ENCODE measurements at places on chromosomes 3 and 15.

DNA sequence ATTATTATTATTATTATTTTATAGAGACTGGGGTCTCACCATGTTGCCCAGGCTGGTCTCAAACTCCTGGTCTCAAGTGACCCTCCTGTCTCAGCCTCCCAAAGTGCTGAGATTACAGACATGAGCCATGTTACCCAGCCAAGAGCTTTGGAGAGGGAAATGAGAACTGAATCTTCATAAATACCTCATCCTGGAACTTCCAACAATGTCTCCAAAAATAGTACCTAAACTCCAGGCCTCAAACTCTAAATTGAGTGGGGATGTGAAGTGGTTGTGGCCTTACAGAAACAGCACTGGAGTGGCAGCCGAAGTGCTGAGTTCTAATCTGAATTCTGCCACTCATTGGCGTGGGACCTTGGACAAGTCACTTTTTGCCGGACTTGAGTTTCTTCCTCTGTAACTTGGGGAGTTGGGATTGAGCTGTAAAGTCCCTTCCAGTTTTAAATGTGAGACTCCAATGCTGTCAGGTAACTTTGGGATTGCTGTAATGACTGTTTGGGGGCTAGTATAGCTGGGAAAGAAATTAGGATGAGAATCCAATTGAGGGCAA is 10.0 kb upstream of the SRP14 start:
- DNase-seq = no peak

- no peak for DNase-seq
Observed at GRCh38 chr15:39587731-39588530, 7.1 kb downstream of the THBS1 start.

DNA sequence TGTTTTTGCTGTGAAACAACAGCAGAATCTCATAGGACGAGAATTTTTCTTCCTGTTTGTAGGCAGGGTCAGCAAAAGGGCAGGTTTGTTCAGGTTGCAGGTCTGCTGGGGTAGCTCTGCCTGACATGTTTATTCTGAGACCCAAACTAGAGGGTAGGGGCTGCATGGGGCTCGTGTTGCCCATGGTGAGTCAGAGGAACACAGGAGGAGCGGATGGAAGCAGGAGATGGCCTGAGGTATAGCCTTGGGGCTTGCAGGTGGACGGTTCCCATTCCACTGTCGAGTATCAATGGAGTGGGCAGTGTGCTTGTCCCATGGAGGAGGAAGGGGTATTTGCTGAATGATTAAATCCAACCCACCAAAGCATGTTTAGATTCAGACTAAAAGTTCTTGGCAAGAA is 138.9 kb downstream of the APBA2 start:
- no peak for DNase-seq

GRCh38 chr3:184578822-184579221 is 17.2 kb downstream of the EPHB3 start:
- no peak for DNase-seq

- peak; percentile 84 for DNase-seq
Observed at GRCh38 chr3:50088725-50089608, at the start of gene RBM5. Gene RBM5 (plus strand): TSS chr3:50088919. CDS start chr3:50090435, 1,516 bp downstream.

GRCh38 chr3:47006145-47006651 is 26.7 kb downstream of the NBEAL2 start:
- no peak for DNase-seq

GRCh38 chr15:70077188-70078147 is 20.2 kb downstream of the TLE3 start:
- no peak for DNase-seq

DNA sequence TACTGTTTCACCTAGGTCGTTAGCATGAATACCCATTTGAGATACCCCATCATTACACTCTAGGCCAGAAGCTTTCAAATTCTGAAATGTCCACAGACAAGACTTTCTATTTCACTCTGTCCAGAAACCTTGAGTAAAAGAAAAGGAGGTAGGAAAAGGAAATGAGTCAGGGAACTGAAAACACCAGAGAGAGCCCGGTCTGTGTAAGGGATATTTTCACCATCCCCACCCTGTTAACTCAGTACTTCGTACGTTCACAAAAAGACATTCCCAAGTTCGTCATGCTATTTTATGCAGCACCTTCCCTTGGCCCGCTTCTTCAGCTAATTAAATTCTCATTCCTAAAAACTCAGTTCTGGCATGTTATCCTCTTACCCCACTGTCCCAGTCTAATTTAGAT is 89.4 kb upstream of the SOX2 start:
- no peak for DNase-seq

DNA sequence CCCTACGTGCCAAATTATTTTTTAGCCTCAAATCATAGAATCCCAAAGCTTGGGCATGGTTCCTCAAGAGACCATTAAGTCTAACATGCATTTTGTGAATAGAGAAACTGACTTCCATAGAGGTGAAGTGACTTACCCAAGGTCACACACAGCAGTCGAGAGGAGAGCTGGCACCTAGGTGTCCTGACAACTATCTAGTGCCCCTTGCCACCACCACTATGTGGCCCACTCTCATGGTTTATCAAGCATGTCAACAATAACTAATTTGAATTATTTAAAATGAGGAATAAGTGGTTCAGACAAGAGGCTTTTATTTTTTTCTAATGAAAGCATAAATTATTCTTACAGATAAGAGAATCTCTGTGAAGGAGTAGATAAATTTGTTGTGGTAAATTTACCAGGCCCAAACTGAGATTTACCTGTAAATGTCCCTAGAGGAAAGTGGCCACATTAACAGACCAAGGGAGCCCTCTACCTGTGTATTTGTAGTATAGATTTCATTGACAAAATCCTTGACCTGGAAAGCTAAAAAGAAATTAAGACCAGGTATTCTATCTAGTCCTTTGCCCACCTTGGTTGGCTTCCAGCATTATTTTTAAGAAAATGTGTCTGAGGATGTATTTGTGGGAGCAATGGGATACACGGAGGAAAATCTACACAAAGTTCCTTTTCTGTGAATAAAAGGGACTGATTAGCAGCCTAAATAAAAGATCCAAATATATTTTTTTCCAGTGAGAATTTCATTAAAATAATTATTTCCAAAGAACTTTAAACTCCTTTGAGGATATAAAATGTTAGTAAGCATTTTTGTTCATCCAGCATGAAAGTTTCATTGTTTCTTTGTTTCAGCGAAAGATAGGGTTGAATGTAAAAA is 49.1 kb downstream of the IQCH start:
- peak; percentile 10 for DNase-seq

GRCh38 chr3:45730409-45731154 is 41.4 kb downstream of the SACM1L start:
- DNase-seq = no peak

GRCh38 chr3:158471639-158472294 is 99.2 kb upstream of the MLF1 start:
- DNase-seq = no peak

GRCh38 chr3:14317057-14317553 is 85.3 kb upstream of the SLC6A6 start:
- no peak for DNase-seq

- DNase-seq = no peak
Observed at GRCh38 chr15:29440541-29440940, 170.9 kb upstream of the NSMCE3 start.

GRCh38 chr15:78565951-78566774 is 843 bp downstream of the CHRNA5 start:
- DNase-seq = no peak

DNA sequence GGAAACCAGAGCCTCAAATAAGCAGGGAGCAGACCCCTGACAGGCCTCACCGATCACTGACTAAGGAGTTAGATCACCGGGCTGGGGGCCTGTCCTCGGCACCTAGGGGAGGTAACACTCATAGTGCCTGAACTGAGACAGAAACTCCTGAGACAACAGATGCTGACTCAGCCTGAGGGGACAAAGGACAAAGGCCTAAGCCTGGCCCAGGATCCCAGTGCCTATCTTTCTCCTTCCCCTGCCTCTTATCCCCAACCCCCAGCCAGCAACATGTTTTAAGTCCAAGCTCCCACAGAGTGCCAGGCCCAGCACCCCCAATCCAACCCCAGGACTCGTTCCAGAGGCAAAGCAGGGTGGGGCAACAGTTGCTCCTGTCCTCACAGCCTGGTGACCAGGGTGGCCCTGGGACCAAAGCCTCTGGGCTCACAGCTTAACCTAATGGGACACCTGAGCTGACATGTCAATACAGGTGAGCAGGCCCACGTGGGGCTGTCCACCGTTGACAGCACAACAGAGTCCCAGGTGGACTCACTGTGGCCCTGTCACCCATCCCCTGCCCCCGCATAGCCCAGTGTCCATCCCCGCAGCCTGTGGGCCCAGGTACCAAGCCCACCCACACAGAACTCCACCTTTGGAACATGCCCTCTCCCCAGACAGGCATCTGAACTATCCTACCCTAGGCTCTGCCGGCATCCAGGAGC is 37.4 kb downstream of the ADCY5 start:
- DNase-seq = no peak

- no peak for DNase-seq
Observed at GRCh38 chr3:38985581-38985980, 66.2 kb downstream of the SCN11A start.

DNA sequence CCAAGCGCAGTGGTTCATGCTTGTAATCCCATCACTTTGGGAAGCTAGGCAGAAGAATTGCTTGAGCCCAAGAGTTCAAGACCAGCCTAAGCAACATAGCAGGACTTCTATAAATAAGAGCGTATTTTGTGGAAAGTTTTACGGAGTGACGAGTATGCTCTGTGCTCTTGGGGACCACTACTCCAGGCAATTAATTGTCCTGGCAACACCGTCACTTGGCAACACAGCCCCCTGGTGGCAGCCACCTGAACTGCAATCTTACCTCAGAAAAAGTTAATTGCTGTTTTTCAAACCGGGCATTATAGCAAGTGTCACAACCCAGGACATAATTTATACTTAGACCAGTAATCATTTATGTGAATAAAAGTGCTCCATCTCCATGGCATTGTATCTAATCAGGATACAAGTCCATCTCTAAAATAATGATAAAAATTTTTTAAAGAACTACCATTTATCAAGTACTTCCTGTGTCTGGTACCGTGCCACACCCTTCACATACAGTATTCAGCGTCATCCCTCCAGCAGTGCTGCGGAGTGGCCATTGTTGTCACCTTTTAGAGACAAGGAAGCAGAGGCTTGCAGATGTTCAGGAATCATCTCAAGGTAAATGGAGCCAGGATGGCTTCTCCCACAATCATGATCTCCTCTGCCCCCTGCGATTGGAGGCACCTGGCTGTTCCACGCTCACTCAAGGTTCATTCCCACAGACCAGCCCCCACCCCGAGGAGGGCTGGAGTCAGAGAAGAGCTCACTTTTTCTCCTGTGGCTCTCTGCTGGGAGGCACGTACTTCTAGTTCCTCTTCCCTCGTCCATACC is 34.5 kb downstream of the PLA2G4D start:
- peak; percentile 46 for DNase-seq

GRCh38 chr3:53221345-53221744 is 34.5 kb downstream of the TKT start:
- no peak for DNase-seq

DNA sequence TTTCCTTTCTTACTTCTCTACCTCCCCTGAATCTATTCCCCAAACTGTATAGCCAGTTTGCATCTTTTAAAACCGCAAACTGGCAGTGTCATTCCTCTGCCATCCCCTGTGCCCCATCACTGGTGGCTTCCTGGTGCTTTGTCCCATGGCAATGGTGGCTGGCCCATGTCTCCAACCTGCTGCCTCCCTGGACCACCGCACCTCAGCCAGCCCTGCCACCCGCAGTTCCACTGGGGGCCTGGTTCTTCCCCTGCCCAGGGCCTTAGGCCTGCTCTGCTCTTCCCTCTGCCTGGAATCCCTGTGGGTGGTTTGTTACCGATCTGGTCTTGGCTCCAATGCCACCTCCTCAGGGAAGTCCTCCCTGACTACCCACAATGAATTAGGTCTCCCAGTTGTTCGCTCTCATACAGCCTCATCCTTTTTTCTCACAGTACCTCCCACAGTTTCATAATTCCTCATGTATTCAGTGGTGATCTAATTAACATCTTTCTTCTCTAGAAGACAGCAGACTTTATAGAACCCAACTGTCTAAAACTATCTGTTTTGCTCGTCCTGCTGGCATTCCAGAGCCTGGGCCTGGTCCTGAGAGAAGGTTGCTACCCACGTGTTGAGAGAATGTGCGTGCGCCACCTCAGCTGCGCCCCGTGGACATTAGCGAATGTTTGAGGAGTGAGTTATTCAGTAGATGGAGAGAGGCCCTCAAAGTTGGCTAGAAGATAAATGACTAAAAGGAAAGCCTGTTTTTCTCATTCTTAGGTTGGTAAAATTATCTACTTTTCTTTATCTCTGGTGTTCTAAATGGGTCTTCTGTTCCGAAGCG is 130.1 kb downstream of the DNAJB8 start:
- no peak for DNase-seq

DNA sequence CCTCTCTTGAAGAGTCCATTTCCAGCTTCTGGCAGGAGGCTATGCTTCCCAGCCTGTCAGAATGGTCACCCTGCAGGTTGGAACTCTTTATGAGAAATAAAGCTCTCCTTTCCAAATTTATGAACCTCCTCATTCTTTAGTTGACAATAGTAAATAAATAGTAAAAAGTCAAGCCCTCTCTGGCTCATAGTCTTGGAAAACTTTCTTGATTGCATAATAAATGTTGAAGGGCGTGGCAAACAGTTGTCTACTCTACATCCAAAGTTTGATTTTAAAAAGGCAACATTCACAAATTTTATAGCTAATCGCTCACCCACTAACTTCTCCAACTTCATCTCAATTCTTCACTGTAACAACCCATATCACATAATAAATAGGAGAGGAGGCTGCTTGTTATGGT is 58.8 kb downstream of the MCF2L2 start:
- DNase-seq = no peak

DNA sequence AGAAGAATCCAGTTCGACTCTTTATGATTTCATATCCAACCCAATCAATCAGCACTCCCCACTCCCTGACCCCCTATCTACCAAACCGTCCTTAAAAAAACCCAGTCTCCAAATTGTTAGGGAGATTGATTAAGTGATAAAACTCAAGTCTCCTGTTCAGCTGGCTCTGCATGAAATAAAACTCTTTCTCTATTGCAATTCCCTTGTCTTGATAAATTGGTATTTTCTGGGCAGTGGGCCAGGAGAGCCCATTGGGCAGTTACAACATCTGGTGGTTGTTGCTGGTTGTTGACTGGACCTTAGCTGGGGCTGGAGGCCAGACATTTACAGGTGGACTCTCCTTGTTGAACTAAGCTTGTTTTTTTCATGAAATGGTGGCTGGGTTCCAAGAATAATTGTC is 642.3 kb downstream of the ROBO2 start:
- DNase-seq = no peak

GRCh38 chr3:44926921-44927320 is 49.1 kb downstream of the ZDHHC3 start:
- DNase-seq = no peak

GRCh38 chr3:11510356-11510755 is 133.4 kb downstream of the VGLL4 start:
- DNase-seq = no peak

DNA sequence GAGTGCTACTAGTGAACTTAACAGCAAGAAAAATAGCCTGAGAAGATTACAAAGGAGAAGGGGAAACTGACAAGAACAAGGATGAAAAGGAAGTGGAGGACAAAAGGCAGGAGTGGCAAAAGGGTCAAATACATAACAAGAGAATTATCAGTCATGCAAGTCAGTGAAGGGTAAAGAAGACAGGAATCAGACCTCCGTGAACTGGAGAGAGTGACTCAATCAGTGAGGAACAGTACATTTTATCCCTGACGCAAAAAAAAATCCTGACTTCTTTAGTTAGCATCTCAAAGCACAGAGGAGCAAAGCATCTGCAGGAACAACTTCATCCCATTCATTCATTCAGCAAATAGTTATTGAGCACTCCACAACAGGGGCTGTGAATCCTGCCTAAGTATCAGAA is 97.8 kb downstream of the SST start:
- no peak for DNase-seq

All from CD14-positive monocyte (primary cell).